Glutamatergic neuron (in vitro differentiated cells): ENCODE measurements at places on chromosomes 4 and X. TPM values are rescaled to one million over a fixed set of nuclear protein-coding genes. Genes with fewer than 3 reads are reported as not detected.

Gene FAM184B
- not detected for total RNA-seq

Gene ETDB
- not detected for total RNA-seq

Gene GLUD2
- 0.27 TPM for total RNA-seq

Gene LGI2
- 20.5 TPM for total RNA-seq

Gene SRPK3
- not detected for total RNA-seq

Gene IL15
- not detected for total RNA-seq

Gene ADGRG2
- total RNA-seq = 0.39 TPM

Gene NAP1L3
- 16.9 TPM for total RNA-seq

Gene MAGEA4
- total RNA-seq = not detected

Gene GJB1
- not detected for total RNA-seq

Gene CXCL1
- not detected for total RNA-seq

Gene F8A2
- not detected for total RNA-seq

Gene TREX2
- 0.29 TPM for total RNA-seq

Gene ZC4H2
- 48.0 TPM for total RNA-seq

Gene DDIT4L
- not detected for total RNA-seq

Gene XK
- 7.4 TPM for total RNA-seq

Gene TCEAL5
- 8.7 TPM for total RNA-seq

Gene PRDM8
- total RNA-seq = 16.6 TPM

Gene CXCL6
- total RNA-seq = not detected

Gene RASL11B
- total RNA-seq = 24.8 TPM

Gene PDZD4
- total RNA-seq = 41.8 TPM

Gene YY2
- 1.1 TPM for total RNA-seq

Gene POU4F2
- total RNA-seq = 1.8 TPM

Gene NEXMIF
- 2.9 TPM for total RNA-seq

Gene SPANXA2
- not detected for total RNA-seq

Gene SPANXN2
- not detected for total RNA-seq

Gene ADGRL3
- 193 TPM for total RNA-seq

Gene FHDC1
- 42.0 TPM for total RNA-seq

Gene PNMA6F
- total RNA-seq = not detected

Gene PCDH19
- 4.1 TPM for total RNA-seq

Gene PLRG1
- total RNA-seq = 79.7 TPM

Gene WNK3
- total RNA-seq = 19.7 TPM

Gene NHS
- 9.1 TPM for total RNA-seq

Gene RRH
- total RNA-seq = 0.29 TPM
